ENCODE measurements at places on chromosomes 16 and 17.

DNA sequence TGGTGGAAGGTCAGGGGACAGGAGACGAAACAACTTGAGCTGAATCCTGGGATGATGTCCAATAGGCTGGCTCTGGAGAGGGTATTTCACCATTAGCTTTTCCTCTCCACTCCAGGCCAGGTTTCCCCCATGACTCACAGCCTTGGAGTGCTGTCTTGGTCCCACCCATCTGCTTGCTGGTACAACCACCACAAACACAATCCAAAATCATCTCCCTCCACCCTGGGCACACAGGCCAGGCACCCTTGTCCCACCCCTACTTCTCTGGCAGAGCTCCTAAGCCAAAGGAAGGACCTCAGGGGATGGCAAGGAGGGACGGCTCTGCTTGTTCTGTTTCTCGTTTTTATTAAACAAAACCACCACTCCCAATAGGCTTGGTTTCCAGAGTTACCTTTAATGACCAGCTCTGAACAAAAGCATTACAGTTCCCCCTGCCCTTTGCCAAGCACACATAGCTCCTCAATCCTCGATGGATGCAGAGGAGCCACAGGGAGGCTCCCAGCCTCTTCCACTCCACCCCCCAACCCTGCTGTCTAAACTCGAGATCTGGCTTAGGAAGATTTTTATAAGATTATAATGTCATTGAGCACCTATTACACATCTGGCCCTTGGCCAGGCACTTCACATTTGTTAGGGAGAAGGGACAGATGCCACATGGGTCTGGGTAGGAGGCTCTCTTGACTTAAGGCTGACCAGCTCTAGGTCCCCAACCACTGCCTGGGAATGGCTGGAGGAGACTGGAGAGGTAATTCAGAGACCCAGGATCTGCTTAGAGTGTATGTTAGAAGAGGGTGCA, 13.3 kb downstream of the CAVIN1 start:
- DNase-seq = no peak

- DNase-seq = peak; percentile 42
Measured at GRCh38 chr17:72997559-72997958, 94.9 kb downstream of the SLC39A11 start.

GRCh38 chr17:19781488-19782458, 33.7 kb upstream of the ALDH3A1 start:
- DNase-seq = no peak

DNA sequence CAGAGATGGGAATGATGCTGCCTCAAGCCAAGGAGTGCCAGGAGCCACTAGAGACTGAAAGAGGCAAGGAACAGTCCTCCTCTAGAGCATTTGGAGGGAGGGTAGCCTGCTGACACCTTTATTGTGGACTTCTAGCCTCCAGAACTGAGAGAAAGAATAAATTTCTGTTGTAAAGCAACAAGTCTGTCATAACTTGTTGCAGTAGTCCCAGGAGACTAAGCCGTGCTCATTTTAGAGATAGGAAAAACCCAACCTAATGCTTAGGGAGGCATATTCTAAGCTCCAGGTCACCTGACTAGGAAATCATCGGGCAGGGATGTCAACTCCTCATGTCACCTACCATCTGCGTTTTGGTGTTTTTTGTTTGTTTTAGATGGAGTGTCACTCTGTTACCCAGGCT, 345.4 kb upstream of the EEF2KMT start:
- DNase-seq = no peak

DNA sequence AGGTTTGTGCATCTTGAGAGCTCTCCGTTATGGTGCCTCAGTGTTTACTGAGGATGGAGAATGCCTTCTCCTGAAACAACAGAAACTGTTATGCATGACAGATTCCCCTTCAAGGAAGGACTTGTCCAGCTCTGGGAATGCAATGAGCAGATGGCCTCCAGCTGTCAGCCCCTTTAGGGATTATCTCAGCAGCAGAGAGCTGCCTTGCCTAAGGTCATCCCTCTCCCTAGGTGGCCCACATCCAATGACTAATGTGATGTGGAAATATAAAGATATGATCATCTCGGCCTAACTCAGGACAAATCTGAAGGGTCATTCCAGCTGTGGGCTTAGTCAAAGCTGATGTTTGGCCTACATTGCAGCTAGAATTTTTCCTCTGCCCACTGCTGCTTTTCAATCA, 214.3 kb upstream of the N4BP1 start:
- no peak for DNase-seq

DNA sequence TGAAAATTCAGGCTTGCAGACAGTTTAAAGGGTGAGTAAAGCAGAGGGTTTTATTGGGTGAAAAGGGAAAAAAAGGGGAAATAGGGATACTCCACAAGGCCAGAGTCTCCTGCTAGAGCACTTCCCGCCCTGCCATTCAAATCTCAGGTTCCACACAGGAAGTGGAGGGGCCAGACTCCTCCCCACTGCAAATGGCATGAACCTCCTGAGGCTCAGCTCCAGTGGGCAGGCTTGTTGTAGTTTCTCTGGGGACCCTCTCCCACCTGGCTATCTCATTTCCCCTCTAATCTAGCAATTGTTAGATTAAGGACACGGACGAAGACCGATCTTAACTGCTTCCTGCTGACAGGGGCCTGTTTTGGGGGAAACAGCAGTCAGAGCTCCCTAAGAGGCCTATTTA, 43.4 kb downstream of the TAOK1 start:
- peak; percentile 28 for DNase-seq

- DNase-seq = no peak
Measured at GRCh38 chr16:73197598-73197997, 149.7 kb upstream of the ZFHX3 start.

Measured in hematopoietic multipotent progenitor cell treated with erythropoietin and hydrocortisone succinate and interleukin-3 and kit ligand, for 6 days (in vitro differentiated cells).